CD4-positive, alpha-beta memory T cell (primary cell): ENCODE measurements at places on chromosomes 11 and 22. TPM values are rescaled to one million over a fixed set of nuclear protein-coding genes. Genes with fewer than 3 reads are reported as not detected.

The PRR5 gene
- total RNA-seq = 45.9 TPM

- no peaks in the 10 kb centered on the region for H3K36me3 ChIP-seq
- no peaks in the 10 kb centered on the region for H3K4me1 ChIP-seq
- DNase-seq = no peak
- H3K27me3 ChIP-seq = no peaks in the 10 kb centered on the region
- no peak overlapping the region for H3K4me3 ChIP-seq
These were observed 573.6 kb downstream of the INSC start for GRCh38 chr11:15688351-15688792.

GRCh38 chr11:46906609-46907041 is 11.7 kb downstream of the LRP4 start:
- no peak overlapping the region for H3K4me3 ChIP-seq
- H3K36me3 ChIP-seq = no peaks in the 10 kb centered on the region
- H3K27ac ChIP-seq = no peak overlapping the region
- DNase-seq = no peak
- no peaks in the 10 kb centered on the region for H3K4me1 ChIP-seq

The SPON1 gene
- total RNA-seq = 60.4 TPM

The IL18 gene
- total RNA-seq = not detected

The NPTXR gene
- 8.6 TPM for total RNA-seq

- DNase-seq = no peak
- H3K4me3 ChIP-seq = no peak overlapping the region
- H3K36me3 ChIP-seq = no peaks in the 10 kb centered on the region
- peaks cover 43% of the 10 kb centered on the region for H3K4me1 ChIP-seq
- no peaks in the 10 kb centered on the region for H3K27me3 ChIP-seq
These were observed 1.4 kb downstream of the MICAL2 start for GRCh38 chr11:12111549-12112520.

The LRRC74B gene
- not detected for total RNA-seq

DNA sequence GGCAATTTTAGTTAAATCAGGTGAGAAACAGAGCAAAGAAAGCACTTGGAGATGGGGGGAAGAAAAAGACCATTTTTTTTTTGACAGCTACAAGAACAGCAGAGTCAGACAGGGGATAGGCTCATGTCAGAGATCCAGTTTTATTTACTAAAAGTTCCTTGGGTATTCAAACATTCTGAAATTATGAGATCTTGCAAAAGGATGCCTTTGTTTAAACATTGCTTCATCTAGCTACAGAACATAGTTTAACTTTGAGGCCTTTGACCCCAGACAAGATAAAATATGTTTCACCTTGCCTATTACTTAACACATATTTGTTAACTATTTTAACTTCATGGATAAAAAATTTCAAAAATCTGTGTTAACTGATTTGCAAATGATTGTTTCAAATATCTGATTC is 6.4 kb downstream of the GLYATL1 start:
- H3K4me1 ChIP-seq = no peaks in the 10 kb centered on the region
- no peak for DNase-seq
- no peaks in the 10 kb centered on the region for H3K36me3 ChIP-seq

DNA sequence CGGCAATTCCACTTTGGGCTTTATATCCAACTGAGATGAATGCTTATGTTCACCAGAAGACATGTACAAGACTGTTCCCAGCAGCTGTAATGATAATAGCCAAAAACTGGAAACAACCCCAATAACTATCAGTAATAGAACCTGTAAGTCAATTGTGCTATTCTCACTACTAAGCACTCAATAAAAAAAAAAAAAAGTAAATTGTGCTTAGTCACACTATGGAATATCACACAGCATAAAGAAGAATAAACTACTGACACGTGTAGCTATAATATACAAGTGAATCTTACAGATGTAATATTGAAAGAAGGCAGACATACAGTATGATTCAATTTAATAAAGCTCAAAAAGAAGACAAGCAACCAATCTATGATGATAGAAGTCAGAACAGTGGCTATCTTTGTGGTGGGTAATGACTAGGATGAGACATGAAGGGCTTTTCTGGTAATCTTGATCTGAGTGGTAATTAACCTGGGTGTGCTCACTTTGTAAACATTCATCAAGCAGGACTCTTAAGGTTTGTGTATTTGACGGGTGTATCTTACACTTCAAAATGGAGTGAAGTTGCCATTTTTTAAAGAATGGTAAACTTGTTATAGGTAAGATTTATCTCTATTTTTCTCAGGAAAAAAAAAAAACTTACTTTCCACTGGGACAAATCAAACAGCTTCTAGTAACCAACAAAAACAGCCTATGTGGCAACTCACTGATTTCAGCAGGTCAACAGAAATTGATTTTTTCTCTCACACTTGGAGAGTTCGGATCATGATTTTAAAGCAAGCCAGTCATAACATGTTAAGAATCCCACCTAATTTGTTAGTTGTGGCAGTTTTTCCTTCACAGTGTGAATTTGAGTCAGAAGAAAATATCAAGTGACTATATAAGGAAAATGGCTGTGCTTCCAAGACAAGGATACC is 84.2 kb downstream of the CCDC83 start:
- DNase-seq = no peak
- no peaks in the 10 kb centered on the region for H3K4me1 ChIP-seq
- H3K36me3 ChIP-seq = no peaks in the 10 kb centered on the region
- H3K27me3 ChIP-seq = no peaks in the 10 kb centered on the region

The MOV10L1 gene
- not detected for total RNA-seq

The OR5B21 gene
- 0.99 TPM for total RNA-seq

DNA sequence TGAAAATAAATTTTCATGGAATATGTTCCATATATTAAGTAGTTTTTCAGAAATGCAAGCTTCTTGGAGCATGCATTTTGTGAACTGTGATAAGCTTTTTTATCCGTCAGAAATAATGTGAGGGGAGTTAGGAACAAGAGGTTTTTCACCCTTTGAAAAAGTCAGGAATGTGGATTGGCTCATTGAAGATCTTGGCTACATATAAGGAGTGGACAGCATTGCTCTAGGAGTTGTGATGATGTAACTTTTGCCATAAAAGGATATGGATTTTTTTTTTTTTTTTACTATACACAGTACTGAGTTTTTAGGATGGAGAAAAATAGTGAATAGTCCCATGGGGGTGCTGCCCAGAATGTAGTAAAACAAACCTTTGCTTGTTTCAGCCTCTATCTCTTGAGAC is 180.2 kb downstream of the NAV2 start:
- no peak for DNase-seq
- H3K36me3 ChIP-seq = no peaks in the 10 kb centered on the region
- H3K4me1 ChIP-seq = no peaks in the 10 kb centered on the region

- H3K27me3 ChIP-seq = no peaks in the 10 kb centered on the region
- peak; percentile 71 for DNase-seq
- no peak overlapping the region for H3K27ac ChIP-seq
These were observed 35.9 kb upstream of the PRDM11 start for GRCh38 chr11:45110562-45110961.

- no peak overlapping the region for H3K4me3 ChIP-seq
- no peaks in the 10 kb centered on the region for H3K4me1 ChIP-seq
- DNase-seq = no peak
- no peaks in the 10 kb centered on the region for H3K27me3 ChIP-seq
- H3K27ac ChIP-seq = no peak overlapping the region
- H3K36me3 ChIP-seq = no peaks in the 10 kb centered on the region
These were observed 6.1 kb upstream of the WBP2NL start for GRCh38 chr22:41992496-41992895.

The TRPC6 gene
- not detected for total RNA-seq

DNA sequence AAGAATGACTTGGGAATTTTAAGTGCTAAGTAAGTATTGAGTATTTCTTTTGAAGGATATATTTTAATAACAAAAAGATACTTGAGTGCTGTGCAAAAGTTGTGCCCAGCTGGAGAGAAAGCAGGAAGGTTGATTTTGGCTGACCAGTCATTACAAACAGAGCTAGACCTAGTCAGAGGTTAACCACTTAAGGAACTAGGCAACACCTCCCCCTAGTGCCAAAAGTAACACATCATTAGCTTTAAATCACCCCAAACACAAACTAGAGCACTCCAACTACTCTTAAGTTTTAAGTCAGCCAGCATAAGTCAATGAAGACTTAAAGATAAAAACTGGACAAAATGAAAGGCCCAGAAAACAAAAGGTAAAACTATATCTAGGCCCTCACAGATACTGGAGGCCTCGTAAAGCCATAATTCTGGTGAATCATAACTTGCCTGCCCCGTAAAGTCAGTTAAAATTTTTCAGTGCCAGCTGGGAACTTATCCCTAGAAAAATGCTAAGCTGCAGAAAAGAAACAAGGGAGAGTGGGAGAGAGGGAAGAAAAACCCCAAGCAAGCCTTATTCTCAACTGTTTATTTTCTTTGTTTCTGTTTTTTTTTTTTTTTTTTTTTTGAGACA is 4.6 kb downstream of the TMEM9B start:
- peaks cover 5% of the 10 kb centered on the region for H3K36me3 ChIP-seq
- no peaks in the 10 kb centered on the region for H3K27me3 ChIP-seq
- H3K4me1 ChIP-seq = peaks cover 25% of the 10 kb centered on the region
- peak; percentile 20 for DNase-seq

The TMEM25 gene
- total RNA-seq = 19.5 TPM

DNA sequence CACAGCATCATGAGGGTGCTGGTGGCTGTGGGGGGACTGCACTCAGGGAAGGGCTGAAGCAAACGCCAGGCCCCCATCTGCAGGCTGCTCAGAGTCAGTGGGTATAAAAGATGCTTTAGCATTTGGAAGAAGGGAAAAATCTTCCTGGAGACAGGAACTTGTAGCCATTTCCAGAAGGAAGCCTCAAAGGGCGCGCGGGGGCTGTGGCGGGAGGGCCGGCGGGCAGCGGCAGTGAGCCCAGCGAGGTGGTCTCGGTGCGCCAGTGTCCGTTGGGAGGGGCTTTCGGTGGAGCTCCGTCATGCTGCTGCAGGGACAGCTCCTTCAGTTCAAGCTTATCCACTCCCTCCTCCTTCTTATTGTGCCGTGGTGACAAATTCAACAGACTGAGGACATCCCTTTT is 63.0 kb upstream of the PITPNB start:
- no peaks in the 10 kb centered on the region for H3K36me3 ChIP-seq
- H3K4me1 ChIP-seq = no peaks in the 10 kb centered on the region
- H3K4me3 ChIP-seq = no peak overlapping the region
- DNase-seq = no peak

DNA sequence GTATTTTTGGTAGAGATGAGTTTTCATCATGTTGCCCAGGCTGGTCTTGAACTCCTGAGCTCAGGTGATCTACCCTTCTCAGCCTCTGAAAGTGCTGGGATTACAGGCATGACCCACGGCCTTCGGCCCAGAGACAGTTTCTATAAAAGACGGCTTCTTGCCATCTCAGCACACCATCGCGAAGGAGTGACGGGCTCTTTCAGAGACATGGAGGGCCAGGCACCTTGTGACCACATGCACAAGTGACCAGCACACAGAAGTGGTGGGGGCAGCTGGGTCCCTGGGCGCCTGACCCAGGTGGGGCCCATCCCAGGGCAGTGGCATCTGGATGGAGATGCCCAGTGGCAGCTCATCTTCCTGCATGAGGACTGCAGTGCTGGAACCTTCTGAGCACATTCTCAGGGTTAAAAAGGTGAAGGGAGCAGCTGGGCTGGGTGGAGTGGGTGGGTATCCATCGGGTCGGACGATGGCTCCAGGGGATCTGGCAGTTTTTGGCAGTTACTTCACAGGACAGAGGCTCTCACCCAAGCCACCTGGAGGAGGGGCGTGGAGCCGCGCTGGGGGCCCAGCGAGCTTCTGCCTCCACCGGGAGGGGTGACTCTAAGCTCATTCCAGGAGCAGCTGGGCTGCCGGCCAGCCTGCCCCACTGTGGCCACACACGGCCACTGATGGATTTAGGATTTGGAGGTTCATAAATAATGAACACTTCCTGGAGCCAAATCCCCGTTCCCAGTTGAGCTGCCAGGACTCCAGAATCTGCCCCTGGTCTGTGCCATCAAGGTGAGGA is 373.0 kb downstream of the CTTN start:
- no peak for DNase-seq
- H3K4me3 ChIP-seq = no peak overlapping the region
- H3K4me1 ChIP-seq = no peaks in the 10 kb centered on the region
- no peaks in the 10 kb centered on the region for H3K27me3 ChIP-seq
- no peak overlapping the region for H3K27ac ChIP-seq

DNA sequence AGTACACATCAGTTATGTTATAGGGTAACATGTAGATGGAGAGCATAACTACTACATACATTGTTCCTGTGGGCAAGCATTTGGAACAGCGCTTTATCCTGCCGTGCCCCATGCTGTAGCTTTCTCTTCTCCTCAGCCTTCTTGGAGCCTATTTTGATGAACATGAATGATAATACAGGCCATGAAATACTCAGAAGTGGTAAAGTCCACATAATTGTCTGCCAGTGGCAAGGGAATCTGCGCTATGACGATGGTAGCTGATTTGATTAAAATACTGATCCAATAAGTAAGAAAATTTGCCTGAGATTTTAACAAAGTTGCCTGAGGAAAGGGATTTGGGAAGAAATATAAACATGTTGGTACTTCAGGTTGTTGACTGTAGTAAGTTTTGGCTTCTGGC is 23.3 kb downstream of the ALKBH3 start:
- no peaks in the 10 kb centered on the region for H3K4me1 ChIP-seq
- no peak overlapping the region for H3K27ac ChIP-seq
- no peak overlapping the region for H3K4me3 ChIP-seq
- no peak for DNase-seq

The CYTH4 gene
- 177 TPM for total RNA-seq

The CCDC73 gene
- not detected for total RNA-seq
